ENCODE measurements at places on chromosomes 2 and 18. TPM values are rescaled to one million over a fixed set of nuclear protein-coding genes. Genes with fewer than 3 reads are reported as not detected.
A peak's percentile ranks its signal among the peaks of the same experiment; 100 is the strongest.

Gene IL37
- total RNA-seq, result 0.55 TPM

Gene GPR45
- total RNA-seq, result not detected

Gene SERPINB12
- not detected for total RNA-seq

Gene SIGLEC15
- total RNA-seq, result 0.13 TPM

Gene ERICH2
- 0.66 TPM for total RNA-seq

Gene TXNDC2
- 0.28 TPM for total RNA-seq

Gene HOXD13
- not detected for total RNA-seq

Gene TNS1
- 3.2 TPM for total RNA-seq

Gene LIMS2
- total RNA-seq, result 5.9 TPM

- H3K36me3 ChIP-seq, result no peaks in the 10 kb centered on the region
- H3K27me3 ChIP-seq, result peaks cover 11% of the 10 kb centered on the region
- no peak overlapping the region for H3K27ac ChIP-seq
- DNase-seq, result no peak
Measured at GRCh38 chr2:120441351-120441700, 95.4 kb downstream of the INHBB start.

DNA sequence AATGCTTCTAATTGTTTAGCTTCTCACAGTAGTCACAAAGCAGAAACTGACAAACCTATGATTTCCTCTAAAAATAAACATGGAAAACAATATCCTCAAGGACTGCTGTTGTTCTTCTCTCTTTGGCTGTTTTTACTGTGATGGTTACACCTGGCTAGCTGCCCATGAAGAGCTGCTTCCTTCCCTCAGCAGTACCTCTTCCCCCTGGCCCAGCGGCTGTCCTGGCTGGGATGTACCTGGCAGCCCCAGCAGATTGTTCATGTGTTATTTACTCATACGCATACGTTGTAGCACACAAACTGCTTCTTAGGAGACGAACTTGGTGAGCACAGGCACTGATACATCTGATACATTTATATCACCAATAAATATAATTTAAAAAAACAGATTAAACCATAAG, 27.4 kb downstream of the NEMP2 start:
- no peak for DNase-seq
- no peak overlapping the region for H3K27ac ChIP-seq
- no peaks in the 10 kb centered on the region for H3K36me3 ChIP-seq
- H3K4me3 ChIP-seq, result no peak overlapping the region
- H3K27me3 ChIP-seq, result no peaks in the 10 kb centered on the region
- H3K4me1 ChIP-seq, result no peaks in the 10 kb centered on the region

DNA sequence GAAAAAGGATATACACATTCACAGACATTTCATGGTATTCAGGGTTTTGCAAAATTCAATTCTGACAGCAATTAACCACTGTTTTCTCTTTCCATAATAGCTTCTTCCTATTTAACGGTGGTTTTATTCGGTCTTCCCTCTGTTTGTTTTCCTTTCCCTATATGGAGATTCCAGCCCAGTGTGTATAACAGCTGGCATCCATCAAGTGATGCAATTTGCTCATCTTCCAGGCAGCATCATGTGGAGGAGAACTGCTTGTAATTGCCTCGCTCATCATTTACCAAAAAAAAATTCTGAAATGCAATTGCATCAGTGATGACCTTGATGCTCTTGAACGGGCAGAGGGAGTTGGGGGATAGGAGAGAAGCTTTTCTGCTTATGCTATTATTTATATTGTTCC, 165.9 kb upstream of the PGAP1 start:
- no peaks in the 10 kb centered on the region for H3K27me3 ChIP-seq
- H3K27ac ChIP-seq, result no peak overlapping the region
- no peaks in the 10 kb centered on the region for H3K36me3 ChIP-seq
- no peak for DNase-seq

- no peaks in the 10 kb centered on the region for H3K27me3 ChIP-seq
- no peak overlapping the region for H3K4me3 ChIP-seq
- no peaks in the 10 kb centered on the region for H3K36me3 ChIP-seq
- DNase-seq, result peak; percentile 10
- peaks cover 8% of the 10 kb centered on the region for H3K4me1 ChIP-seq
Measured at GRCh38 chr2:239898292-239898925, 126.7 kb downstream of the NDUFA10 start.

GRCh38 chr2:5691221-5691984, 781 bp upstream of the SOX11 start:
- DNase-seq, result peak; percentile 81
- peaks cover 24% of the 10 kb centered on the region for H3K36me3 ChIP-seq
- H3K4me3 ChIP-seq, result peak overlapping the region; percentile 97

- H3K36me3 ChIP-seq, result no peaks in the 10 kb centered on the region
- no peak overlapping the region for H3K27ac ChIP-seq
- DNase-seq, result no peak
- no peak overlapping the region for H3K4me3 ChIP-seq
- no peaks in the 10 kb centered on the region for H3K27me3 ChIP-seq
Measured at GRCh38 chr2:198961547-198961946, 496.2 kb downstream of the SATB2 start.

DNA sequence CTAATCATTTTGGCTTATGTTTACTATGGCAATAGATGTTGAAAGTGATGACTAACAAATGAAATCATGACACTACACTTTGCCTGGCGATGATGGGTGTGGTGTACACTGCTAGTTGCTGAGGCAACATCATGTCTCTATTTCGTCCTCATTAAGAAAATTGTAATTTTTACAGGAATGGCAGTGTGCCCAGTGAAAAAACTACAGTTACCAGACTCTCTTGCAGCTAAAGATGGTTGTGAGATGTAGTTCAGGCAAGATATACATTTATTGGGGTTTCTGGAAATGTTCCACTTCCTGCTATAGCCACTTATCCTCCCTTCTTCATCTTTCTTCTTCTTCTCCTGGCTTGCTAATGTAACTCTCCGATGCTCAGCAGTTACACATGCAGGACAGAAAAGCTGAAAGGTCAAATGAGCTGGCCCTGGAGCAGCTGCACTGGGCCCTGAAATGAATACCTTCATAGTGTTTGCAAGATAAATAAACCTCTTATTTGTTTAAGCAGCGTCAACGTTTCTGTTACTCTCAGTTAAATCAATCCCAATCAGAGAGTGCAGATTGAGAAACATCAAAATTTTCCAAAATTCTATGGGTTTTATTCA, 46.0 kb downstream of the SOCS6 start:
- H3K4me3 ChIP-seq, result no peak overlapping the region
- no peak overlapping the region for H3K27ac ChIP-seq
- DNase-seq, result no peak
- peaks cover 25% of the 10 kb centered on the region for H3K36me3 ChIP-seq
- no peaks in the 10 kb centered on the region for H3K4me1 ChIP-seq

DNA sequence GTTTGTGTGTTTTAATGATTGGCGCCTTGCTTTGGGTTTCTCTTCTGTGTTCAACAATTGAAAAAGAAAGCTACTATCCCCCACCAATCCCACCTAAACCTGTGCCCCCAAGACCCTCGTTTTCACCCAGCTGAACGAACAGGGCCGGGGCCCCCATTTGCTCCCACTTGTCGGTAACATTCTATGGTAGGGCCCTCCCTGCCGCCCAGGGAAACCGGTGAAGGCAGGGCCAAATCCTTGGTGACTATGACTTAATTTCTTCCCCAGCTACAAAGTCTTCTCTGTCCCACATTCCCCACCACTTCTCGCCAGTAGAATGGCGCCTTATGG, 598 bp upstream of the SNRNP200 start:
- no peaks in the 10 kb centered on the region for H3K27me3 ChIP-seq
- no peak for DNase-seq
- H3K36me3 ChIP-seq, result peaks cover 39% of the 10 kb centered on the region
- H3K4me3 ChIP-seq, result peak overlapping the region; percentile 99

DNA sequence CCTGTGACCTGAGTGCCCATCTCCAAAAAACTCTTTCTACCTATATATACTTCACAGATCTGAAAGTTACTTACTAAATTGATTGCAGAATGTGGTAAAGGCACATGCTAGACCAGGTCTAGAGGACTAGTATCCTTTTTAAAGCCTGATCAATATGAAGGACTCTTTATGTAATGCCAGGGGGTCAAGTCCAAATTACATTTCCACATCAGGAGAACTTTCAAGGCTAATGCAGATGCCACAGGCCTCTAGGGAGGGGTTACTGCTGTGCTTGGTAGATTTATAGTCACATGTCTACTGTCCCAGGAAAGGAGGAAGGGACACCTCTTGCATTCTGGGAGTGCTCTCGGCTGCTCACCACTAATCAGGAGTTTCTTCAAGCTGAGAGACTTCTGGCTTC, 118.4 kb upstream of the NOSTRIN start:
- no peak overlapping the region for H3K27ac ChIP-seq
- no peaks in the 10 kb centered on the region for H3K36me3 ChIP-seq
- no peaks in the 10 kb centered on the region for H3K4me1 ChIP-seq
- DNase-seq, result no peak
- no peaks in the 10 kb centered on the region for H3K27me3 ChIP-seq
- no peak overlapping the region for H3K4me3 ChIP-seq

GRCh38 chr2:80545420-80546210, 241.1 kb upstream of the LRRTM1 start:
- no peak overlapping the region for H3K27ac ChIP-seq
- H3K4me1 ChIP-seq, result peaks cover 6% of the 10 kb centered on the region
- no peaks in the 10 kb centered on the region for H3K36me3 ChIP-seq
- H3K27me3 ChIP-seq, result no peaks in the 10 kb centered on the region
- no peak for DNase-seq

DNA sequence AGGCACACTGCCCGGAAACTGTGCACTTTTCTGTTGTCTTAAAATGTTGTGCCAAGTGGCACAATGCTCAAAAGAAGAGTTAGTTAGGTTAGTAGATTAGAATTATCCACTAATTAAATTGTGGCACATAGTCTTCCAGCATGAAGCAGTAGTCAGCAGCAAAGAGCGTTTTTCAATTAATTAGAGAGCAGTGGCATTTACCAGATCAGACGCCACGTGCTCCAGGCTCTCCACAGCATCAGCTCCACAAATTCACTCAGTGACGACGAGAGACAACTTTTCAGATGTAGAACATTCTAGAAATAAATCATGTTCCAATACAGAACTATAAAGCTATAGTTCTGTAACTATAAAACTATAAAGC, 16.4 kb upstream of the RTTN start:
- H3K27ac ChIP-seq, result no peak overlapping the region
- H3K36me3 ChIP-seq, result peaks cover under 1% of the 10 kb centered on the region
- no peak for DNase-seq
- no peak overlapping the region for H3K4me3 ChIP-seq
